ENCODE measurements at places on chromosomes 13 and 19.

GRCh38 chr19:47095476-47096099 is 18.0 kb downstream of the ZC3H4 start:
- DNase-seq = no peak

- no peak for DNase-seq
Observed at GRCh38 chr13:94702181-94703041, 9.9 kb downstream of the SOX21 start.

DNA sequence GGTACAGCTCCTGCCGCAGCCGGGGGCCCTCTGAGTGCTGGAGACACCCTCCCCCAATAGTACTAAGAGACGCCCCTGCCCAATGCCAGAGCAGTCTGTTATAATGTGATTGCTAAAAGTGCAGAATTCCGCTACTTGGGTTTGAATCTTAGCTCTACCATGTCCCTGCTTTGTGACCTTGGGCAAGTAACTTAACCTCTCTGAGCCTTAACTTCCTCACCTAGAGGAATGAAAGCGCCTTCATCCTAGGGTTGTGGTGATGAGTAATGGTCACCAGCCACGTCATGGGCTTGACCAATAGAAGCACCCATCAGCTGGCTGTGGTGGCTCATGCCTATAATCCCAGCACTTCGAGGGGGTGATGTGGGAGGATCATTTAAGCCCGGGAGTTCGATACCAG is 6.5 kb downstream of the PLEKHG2 start:
- DNase-seq = no peak

- no peak for DNase-seq
Observed at GRCh38 chr13:100611678-100612492, 23.3 kb upstream of the GGACT start.

DNA sequence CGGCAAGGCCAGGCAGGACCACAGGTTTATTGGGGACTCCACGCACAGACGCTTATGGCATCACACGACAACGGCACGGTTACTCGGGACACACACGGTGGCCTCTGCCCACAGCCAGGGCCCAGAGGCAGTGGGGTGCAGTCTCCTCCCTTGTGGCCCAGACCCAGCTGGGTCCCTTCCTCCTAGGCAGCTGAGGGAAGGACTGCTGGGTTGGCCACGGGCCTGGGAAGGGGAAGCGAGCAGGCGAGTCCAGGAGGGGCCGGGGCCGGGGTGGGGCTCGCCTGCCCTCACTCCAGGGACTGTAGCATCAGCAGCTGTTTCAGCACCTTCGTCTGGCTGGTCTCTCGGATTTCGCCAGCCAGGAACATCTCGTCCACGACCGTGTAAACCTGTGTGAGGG is 12.5 kb downstream of the AP2S1 start:
- no peak for DNase-seq

Measured in MG63 (cell line).